Uterus (tissue), 4 donors: ENCODE measurements at places on chromosomes 1 and 21. TPM values are rescaled to one million over a fixed set of nuclear protein-coding genes. Genes with fewer than 3 reads are reported as not detected.

- DNase-seq: no peak
Measured at GRCh38 chr1:50368179-50369007, 54.9 kb downstream of the DMRTA2 start.

GRCh38 chr1:63946866-63947491 lies 173.2 kb downstream of the ROR1 start:
- no peak for DNase-seq

Gene RHBDL2
- total RNA-seq: not detected

DNA sequence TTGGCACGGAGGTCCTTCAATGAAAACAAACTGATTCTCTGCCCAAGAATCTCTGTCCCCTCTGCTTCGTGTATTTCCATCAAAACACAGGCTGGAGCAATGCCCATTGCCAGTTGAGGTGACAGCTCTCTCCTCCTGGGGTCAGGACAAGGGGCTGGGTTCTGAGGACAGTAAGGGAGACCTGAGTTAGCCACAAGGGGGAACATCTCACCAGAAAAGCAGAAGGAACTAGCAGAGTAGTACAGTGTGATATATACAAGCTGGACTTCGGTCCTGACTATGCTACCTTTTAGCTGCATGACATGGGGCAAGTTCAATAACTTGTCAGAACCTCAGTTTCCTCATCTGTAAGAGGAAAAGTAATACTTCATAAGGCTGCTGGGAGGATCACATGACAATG lies 50.3 kb downstream of the SYT2 start:
- no peak for DNase-seq

Gene TMEM59
- 296 TPM for total RNA-seq

- peak; percentile 92 for DNase-seq
Measured at GRCh38 chr1:201530741-201531531, 8.0 kb upstream of the NAV1 start.

- no peak for DNase-seq
Measured at GRCh38 chr21:46061950-46062349, 36.0 kb upstream of the COL6A2 start.

DNA sequence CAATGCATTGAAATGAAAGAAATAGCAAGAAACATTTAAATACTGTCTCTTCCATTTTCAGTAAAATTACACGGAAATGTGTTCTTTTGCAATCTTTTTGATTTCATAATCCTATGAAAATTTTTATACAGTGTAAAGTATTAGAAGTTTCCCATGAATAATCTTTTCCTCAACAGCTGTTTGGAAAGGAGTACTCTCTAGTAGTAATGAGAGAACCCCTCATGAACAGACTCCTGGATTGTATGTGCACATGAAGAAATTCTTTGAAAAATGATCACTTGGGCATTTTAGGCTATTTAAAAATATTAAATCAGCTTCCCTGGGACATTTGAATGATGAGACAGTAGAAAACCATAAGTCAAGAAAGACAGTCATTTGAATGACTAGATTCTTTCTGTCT lies 64.4 kb downstream of the LHX9 start:
- DNase-seq: no peak
